ENCODE measurements at places on chromosomes 2 and 18. TPM values are rescaled to one million over a fixed set of nuclear protein-coding genes. Genes with fewer than 3 reads are reported as not detected.

- no peak for DNase-seq
These were observed 192.3 kb downstream of the PDE11A start for GRCh38 chr2:177880285-177880684.

- DNase-seq = no peak
These were observed 92.3 kb downstream of the RAB3GAP1 start for GRCh38 chr2:135144343-135144742.

GRCh38 chr2:79530443-79530842, 17.6 kb downstream of the CTNNA2 start:
- DNase-seq = no peak

DNA sequence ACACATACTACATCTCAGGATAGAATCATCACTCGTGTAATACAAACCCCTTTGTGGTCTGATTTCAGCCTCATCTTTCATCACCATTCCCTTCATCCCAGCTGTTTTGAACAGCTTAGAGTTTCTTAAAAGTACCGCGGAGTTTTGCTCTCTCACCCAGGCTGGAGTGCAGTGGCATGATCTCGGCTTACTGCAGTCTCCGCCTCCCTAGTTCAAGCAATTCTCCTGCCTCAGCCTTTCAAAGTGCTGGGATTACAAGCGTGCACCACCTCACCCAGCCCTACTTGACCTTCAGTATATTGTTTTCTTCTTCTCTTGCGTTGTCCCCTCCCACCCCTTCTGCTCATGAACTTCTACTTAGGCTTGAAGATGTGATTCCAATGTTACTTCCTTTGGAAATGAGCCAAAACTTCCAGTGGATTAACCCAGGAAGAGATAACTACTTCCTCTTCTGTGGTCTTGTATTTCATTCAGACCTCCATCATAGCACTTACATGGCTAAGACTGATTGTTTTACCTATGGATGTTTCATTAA, 15.8 kb downstream of the ERLEC1 start:
- no peak for DNase-seq

DNA sequence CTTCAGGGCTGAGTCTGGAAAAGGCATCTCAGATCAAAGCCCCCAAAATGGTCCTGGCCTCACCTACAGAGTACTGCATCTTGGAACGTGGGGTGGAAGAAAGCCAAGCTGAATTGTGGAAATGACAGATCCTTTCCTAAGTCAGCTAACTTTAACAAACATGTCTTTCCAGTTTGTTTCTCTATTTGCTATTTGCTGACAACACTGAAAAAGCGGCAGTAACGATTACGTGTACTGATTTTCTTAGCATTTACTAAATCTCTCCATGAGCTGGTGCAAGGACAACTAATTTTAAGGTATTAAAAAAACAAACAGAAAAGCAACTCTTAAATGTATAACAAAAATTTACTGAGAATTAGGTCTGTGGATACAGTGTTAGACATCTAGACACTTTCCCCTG, 1.1 kb downstream of the HIBCH start:
- DNase-seq = no peak

DNA sequence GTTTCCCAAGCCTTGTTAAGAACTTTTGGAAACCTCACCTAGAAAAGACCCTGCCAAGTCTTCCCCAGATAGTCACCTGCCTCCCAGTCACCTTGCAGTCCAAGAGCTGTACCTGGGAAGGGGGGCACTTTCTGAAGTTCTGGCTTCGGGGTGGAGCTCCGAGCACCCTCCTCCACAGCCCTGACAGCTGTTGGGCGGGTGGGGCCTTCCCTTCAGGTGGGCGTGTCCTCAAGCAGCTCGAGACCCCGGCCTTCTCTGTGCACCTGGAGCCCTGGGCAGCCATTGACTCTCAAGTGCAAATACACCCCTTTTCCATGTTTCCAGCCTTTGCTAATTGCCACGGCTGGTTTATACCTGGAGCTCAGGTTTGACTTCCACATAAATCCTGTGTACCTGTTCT, 37.0 kb upstream of the IGFBP5 start:
- no peak for DNase-seq

GRCh38 chr2:23801396-23801795, 125.5 kb downstream of the ATAD2B start:
- DNase-seq = peak; percentile 39

DNA sequence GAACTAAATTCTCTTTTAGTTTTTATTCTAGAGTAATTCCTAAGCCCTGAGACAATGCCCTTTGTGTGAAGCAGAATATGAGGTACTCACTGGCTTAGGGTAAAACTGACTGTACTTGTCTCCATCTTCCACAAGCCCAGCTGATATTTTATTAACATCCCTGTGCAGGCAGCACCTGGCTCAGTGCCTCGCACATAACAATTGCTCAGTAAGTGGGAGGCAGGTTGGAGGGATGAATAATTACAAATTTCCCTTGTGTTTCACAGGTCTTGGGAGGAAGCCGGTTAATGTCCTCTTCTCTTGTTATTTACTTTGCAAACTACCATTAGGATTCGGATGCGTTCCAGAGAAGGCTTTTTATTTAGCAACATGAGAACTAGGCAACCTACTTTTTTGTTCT, 249.8 kb upstream of the FSHR start:
- DNase-seq = no peak

DNA sequence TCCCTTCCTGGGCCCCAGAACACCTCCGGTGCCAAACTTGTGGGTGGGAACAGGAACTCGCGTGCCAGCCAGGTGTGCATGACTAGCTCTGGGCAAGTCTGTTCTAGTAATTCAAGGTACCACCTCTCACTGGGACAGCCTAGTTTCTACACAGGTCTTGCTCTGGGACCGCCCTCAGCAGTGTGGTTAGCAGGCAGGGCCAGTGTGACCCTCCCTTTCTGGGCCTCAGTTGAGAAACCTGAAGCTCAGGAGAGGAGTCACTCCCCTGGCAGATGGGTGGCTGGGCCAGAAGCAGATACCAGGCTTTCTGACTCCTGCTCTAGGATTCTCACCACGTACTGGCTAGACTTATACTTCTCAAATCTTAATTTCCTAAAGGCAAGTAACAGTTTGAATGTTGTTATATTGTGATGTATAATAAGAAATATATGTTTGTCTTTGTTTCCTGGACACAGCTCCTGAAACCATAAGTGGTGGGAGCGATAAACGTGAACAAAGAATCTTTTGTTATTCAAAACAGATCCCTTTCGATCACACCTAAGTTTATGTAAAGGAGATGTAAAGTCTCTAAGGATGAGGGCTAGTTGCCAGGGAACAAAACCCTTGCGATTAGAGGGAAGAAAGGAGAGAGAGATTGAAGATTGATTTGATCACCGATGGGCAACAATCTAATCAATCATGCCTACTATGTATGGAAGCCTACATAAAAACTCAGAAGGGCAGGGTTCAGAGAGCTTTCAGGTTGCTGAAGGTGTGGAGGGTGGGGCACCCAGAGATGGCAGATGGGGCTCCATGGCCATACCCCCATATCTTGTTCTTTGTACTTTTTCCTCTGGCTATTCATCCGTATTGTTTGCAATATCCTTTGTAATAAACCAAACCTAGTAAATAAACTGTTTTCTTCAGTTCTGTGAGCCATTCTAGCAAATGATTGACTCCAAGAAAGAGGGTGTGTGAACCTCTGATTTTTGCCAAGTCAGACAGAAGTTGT, 952 bp upstream of the UGT1A6 start:
- DNase-seq = no peak

ACADL gene
- total RNA-seq = not detected

CNRIP1 gene
- 45.2 TPM for total RNA-seq

PCARE gene
- not detected for total RNA-seq

DSG1 gene
- not detected for total RNA-seq

RNF25 gene
- 39.0 TPM for total RNA-seq

All from HFFc6 (cell line).